ENCODE measurements at places on chromosomes 6 and 20.

DNA sequence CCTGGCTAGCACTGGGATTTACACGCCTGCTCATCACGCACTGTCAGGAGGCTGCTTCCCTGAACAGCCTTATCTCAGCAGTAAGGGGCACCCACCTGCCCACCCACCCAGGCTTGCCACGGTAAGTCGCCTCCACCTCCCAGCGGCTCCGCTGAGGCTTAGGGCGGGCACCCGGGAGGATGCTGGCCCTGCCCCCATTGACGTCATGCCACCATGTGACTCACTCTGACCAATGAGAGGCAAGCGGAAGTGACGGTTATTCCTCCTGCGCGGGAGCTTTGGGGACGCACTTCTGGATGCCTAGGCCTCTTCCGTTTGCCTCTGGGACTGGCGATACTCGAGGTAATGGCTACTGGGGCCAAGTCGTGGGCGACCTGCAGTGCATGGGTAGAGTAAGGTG lies 256.8 kb downstream of the QKI start:
- no peak for DNase-seq

DNA sequence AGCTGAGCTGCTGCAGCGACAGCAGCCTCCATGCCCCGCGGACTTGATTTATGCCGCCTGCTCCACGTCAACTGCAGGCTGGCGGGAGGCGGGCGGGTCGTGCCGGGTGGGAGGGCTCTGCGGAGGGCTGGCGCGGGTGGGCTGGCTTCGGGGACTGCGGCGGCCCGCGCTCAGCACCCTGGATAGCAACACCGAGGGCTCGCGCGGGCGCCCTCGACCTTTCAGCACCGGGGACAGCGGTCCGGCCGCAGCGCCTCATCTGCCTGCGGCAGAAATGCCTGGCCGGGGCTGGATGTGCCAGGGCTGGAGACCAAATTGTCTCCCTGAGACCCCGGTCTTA lies 792 bp downstream of the SNAP25 start:
- peak; percentile 55 for DNase-seq

GRCh38 chr20:17960927-17961586 lies 7.5 kb downstream of the SNX5 start:
- peak; percentile 65 for DNase-seq

GRCh38 chr6:27290850-27291208 lies 21.2 kb downstream of the POM121L2 start:
- no peak for DNase-seq

DNA sequence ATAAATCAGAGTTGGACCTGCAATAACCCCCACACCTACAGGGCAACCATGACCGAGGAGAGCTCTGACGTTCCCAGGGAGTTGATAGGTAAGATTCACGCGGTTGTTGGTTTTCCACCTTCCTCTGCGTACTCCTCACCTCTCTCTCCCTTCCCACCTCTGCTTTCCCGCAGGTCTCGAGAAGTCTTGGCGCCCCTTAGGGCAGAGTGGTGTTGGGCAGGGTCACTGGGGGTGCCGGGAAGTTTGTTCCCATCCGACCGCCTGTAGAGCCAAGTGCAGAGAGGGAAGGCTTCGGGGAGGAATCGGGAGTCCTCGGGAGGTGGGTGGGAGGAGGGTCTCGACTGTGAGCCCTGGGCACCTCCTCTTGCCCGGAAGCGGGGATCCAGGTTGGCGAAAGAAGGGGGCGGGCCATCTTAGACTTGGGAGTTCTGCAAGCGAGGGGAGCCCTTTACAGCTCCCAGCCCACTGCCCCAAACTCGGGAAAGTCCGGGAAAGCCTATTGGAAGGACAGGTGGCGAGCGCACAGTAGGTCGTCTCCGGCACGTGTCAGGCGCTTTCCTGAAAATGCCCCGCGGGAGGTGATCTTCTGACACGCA lies 672 bp downstream of the CARMIL1 start:
- no peak for DNase-seq

- peak; percentile 43 for DNase-seq
Observed at GRCh38 chr6:139881728-139882211, 507.3 kb upstream of the CITED2 start.

GRCh38 chr6:17276766-17277165 lies 4.4 kb upstream of the RBM24 start:
- DNase-seq = no peak

GRCh38 chr20:59751075-59751711 lies 146.9 kb downstream of the PHACTR3 start:
- DNase-seq = peak; percentile 70

DNA sequence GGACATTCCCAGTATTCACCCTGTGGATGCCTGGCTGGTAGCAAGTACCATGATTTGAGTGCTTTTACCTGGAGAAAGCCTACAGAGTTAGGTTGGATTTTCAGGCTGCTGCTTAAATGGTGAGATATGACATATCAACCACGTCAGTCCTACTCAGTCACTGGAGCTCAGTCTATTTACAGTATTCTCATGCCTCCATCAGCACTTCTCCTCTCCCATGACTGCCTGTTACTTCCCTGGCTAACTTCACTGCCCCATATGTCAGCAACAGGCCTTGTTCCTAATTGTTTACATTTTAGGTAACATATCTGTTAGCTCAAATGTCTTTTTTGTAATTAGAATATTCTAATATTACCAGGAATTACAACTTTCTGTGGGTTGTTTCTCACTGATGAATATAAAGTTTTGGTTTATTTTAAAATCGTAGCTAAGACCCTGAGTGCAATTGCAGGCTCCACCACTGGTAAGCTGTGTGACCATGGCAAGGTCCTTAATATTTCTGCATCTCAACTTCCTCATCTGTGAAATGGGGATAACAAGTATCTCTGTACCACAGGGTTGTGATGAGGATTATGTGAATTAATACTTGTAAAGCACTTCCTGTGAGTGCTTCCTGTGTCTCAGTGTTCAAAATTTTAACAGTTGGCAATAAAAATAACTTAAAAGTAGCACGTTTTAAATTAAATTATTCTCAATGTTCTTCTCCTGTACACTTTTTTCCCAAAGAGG lies 54.3 kb downstream of the RNF144B start:
- peak; percentile 50 for DNase-seq
